ENCODE measurements at places on chromosomes 2 and 18.
A peak's percentile ranks its signal among the peaks of the same experiment; 100 is the strongest.

GRCh38 chr2:240701736-240702639, 10.3 kb downstream of the AQP12A start:
- no peak for DNase-seq

DNA sequence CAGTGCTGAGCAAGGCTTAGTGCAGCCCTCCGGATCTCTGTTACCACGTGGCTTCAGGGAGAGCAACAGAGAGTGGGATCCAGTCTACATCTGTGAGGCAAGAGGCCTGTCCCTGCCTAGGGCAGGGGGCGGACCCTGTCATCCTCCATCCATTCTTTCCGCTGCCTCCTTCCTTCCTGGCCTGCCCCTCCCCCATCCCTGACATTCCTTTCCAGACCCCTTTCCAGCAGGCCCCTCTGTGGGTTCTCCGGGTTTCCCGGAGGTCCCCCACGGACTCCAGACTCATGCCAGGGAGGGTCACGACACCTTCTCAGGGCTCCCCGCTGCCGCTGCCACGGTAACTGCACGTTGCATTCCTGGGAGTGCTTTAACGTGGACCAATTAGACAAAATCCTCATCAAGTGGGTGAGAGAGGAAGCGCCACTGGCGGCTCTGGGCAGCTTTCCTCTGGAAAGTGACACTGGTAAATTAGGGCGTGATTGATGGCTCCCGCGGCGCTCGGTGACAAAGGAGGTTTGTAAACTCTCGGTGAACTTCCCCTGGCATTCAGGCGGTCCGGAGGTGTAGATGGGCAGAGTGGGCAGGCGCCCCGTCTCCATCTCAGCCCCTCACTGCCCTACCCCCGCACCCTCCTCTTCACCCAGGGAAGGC, 11.4 kb downstream of the ATOH8 start:
- no peak for DNase-seq

- no peak for DNase-seq
Measured at GRCh38 chr18:47417807-47418206, 166.3 kb upstream of the SKOR2 start.

GRCh38 chr2:69166812-69167468, 154.0 kb downstream of the ANTXR1 start:
- no peak for DNase-seq

GRCh38 chr18:24659827-24660720, 199.6 kb downstream of the HRH4 start:
- DNase-seq, result peak; percentile 84

- no peak for DNase-seq
Measured at GRCh38 chr18:36314098-36314497, 16.6 kb downstream of the FHOD3 start.

Data from right hindlimb (tissue), 1 donor.